ENCODE measurements at places on chromosomes 5 and 9.

- DNase-seq, result no peak
Measured at GRCh38 chr9:87954230-87954629, 20.1 kb downstream of the CDK20 start.

DNA sequence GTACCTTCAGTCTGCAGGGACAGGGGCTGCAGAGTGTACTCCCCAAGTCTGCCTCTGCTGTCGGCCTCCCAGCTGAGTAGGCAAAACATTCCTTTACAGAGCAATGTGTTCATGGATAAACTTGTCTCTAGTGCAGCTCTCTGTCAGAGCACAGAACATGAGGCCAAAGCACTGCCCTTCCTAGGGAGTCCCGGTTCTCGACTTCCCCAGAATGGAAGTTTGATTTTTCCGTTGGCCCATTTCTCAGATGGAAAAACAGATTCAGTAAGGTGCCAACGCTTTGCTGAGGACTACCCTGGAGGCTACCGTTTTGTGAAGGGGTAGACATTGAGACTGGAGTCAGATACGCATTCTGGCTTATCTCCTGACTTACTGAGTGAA is 422 bp upstream of the TRIM32 start:
- no peak for DNase-seq

GRCh38 chr5:56816546-56817081 is 1.3 kb downstream of the MAP3K1 start:
- DNase-seq, result no peak

DNA sequence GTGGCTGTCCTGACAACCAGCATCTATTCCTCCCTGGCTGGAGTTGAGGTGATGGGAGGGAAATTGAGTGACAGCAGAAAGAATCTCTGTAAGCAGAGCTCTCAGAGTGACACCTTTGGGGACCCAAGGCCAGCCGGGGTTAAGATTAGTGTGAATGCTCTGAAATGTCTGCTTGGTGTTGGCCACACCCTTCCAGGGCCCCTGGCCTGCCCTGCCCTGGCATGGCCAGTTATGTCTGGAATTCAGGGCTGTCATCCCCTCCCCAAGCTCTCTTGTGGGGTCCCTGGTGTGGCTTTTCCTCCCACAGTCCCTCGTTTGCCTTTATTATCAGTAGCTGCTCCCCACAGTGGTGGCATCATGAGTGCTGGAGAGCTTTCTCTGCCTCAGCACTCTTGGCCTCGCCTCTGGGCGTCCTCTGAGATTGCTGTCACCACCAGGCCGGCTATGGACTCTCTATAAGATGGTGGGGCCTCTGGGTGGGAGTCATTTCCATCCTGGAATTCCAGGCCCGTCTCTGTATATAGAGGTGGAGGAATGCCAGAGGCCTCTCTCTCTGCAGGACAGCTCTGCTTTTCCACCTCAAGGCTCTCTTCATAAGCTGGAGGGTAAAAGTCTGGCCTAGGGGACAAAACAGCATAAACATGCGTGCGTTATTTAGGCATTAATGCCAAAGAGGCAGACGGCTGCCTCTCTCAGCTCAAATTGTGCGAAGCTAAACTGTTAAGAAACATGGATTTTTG is 3.6 kb downstream of the TMEM252 start:
- DNase-seq, result no peak

- DNase-seq, result no peak
Measured at GRCh38 chr9:130935648-130936271, 3.3 kb downstream of the FIBCD1 start.

GRCh38 chr9:13721481-13722235 is 442.2 kb upstream of the MPDZ start:
- DNase-seq, result no peak

GRCh38 chr9:79501546-79501945 is 70.2 kb upstream of the TLE4 start:
- DNase-seq, result no peak

DNA sequence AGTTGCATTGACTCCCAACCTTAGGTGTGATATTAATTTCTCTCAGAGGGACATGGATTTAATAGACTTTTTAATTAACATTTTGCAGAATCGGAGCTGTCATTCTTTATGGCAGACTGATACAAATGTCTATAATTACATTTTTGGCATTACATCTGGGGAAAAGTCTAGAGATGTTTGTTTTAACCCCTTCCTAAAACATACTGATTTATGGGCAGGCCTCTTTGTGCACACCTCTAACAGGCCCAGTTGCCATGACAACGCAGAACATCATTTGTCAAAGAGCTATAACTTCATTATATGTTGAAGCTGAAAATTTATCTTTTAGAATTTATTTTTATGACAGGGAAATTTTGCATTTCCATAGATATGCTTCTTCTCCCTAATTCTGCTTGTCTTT is 158.5 kb downstream of the NTRK2 start:
- peak; percentile 9 for DNase-seq

- DNase-seq, result no peak
Measured at GRCh38 chr5:155189476-155189875, 175.9 kb downstream of the KIF4B start.

GRCh38 chr9:14372437-14373335 is 58.7 kb upstream of the NFIB start:
- DNase-seq, result no peak

- DNase-seq, result no peak
Measured at GRCh38 chr5:62606878-62607277, 28.3 kb downstream of the LRRC70 start.
